ENCODE measurements at places on chromosomes 5 and 9.

DNA sequence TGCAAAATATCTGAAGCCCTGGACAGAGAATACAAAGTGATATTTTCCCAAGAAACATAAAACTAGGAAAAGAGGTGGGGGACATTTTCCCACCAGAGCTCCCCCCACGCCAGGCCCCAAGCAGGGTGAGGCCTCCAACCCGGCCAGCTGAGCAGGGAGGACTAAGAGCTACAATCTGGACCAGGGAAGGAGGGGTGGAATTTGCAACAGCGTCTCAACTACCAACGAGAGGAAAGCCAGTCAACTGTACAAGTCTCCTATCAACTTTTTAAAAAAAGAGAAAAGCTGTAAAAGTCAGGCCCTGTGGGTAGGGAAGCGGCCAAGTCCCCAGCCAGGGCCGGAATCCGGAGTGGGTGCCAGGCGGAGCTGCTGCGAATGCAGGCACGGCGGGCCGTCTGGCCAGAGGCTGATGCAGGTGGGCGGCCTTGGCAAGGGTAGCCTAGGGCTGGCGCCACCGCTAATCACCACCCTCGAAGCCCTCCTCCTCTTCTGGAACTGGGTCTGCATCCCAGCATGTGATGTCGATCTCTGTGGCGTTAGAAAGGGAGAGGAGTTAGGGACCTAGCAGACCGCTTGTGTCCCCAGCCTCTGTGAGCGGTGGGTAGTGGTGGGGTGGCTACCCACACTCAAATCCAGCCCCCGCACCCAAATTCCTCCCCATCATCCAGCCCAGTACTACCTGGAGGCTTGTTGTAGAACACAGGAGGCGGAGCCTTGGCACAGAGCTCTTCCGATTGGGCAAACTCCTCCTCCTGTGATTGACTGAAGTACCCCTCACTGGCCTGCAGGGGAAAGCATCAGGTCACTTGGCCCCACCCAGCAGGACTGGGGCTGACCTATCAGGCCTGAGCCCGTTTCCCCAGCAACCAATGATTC lies 10.6 kb downstream of the PRR7 start:
- DNase-seq = peak; percentile 82

GRCh38 chr9:38017149-38017884 lies 51.7 kb downstream of the SHB start:
- DNase-seq = peak; percentile 68

GRCh38 chr9:109555215-109555614 lies 57.1 kb upstream of the PTPN3 start:
- DNase-seq = no peak

GRCh38 chr5:125005266-125005665 lies 258.8 kb upstream of the ZNF608 start:
- no peak for DNase-seq

GRCh38 chr5:150562832-150563231 lies 54.9 kb downstream of the NDST1 start:
- DNase-seq = no peak

- DNase-seq = no peak
These were observed 21.8 kb upstream of the FKTN start for GRCh38 chr9:105535920-105536668.

DNA sequence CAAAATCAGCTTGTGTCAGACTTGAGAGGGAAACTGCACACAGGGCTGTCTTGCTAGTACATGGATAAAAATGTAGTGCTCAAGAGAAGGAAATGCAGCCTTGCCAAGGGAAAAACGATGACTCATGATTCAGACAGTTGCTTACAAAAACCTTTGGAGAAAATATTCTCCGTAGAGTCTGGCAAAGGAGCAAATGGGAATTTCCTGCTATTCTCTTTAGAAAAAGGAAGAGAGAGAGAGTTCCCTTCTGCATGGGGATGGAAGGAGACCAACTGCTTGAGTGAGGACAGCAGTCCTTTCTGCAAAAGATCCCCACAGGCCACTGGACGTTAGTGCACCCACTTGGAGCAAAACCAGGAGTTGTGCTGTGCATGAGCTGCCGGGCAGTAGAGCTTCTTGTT lies 7.6 kb downstream of the IFNB1 start:
- DNase-seq = peak; percentile 56

DNA sequence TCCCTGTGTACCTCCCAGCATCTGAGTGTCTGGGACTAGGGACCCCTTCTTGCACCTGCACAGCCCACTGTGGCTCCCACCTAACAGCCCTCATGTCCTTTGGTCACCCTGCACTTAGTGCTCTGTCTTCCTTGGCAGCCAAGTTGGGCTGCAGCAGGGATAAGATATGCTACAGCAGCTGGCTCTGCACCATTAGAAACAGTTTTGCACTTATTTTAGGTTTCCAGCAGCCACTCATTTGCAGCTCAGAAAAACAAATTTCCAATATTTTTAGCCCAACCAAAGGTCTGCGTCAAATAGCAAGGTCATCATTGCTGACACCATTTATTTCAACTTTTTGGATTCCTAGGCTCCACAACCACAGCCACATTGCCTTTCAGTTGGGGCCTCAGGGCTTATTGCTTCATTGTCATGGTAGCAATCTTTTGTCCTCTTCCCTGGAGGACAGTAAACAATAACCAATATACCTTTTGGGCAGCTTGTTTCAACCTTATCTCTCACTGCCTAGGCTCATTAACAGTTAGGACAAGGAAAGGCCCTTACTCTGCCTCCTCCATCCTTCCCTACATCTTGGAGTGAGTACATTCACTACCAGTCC lies 263.9 kb downstream of the COX7C start:
- DNase-seq = no peak

- no peak for DNase-seq
These were observed 201.0 kb downstream of the TRIM32 start for GRCh38 chr9:116888066-116888465.

DNA sequence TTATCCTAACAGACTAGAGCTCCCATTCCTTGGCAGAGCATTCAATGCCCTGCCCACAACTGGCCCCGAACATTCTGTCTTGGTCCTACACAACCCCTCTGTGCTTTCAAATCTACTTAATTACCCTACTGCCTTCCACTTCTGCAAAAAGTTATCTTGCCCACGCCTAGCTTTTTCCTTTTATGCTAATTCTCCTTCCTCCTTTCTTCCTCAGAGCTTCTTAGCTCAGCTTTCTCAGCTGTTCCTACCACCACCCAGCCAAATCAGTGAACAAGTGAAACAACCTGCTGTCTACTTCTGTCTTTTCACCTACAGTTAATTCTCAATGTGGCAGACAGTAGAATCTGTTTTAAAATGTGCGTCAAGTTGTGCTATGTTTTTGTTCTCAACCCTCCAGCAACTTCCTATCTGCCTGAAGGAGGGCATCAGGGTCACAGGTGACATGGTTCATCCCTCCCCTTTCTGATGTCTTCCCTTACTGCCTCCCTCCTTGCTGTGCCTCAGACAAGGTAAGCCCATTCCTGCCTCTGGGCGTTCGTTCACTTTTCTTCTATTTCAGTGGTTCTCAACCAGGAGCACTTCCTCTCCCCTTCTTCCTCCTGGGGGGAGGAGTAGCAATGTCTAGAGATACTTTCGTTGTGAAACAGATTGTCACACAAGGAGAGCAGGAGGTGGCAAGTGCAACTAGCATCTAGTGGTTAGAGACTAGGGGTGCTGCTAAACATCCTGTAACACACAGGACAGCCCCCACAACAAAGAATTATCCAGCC lies 1.3 kb upstream of the REEP5 start:
- no peak for DNase-seq

DNA sequence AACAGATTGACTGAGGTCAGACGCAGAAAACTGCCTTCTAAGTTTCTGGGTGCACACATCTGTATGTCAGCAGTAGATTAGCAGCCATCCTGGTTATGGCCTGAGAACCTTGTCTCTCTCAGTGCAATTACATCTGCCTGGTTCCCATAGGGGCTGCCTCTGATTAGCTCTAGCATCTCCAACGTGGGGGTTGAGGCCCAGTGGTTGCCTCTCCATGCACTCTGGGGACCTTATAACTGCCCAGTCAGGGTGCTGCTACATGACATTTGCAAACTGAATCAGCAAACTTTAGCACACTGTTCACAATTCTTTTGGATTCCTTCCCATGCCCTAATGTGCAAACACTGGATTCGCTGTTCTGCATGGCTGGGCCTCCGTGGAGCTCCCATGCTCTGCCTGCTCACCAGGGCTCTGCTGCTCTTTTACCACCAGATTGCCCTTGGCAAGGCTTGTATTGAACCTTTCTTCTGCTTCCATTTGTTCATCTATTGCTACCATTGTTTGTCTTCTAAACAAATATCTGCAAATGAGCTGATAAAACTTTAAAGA lies 36.2 kb downstream of the SNX18 start:
- DNase-seq = no peak

DNA sequence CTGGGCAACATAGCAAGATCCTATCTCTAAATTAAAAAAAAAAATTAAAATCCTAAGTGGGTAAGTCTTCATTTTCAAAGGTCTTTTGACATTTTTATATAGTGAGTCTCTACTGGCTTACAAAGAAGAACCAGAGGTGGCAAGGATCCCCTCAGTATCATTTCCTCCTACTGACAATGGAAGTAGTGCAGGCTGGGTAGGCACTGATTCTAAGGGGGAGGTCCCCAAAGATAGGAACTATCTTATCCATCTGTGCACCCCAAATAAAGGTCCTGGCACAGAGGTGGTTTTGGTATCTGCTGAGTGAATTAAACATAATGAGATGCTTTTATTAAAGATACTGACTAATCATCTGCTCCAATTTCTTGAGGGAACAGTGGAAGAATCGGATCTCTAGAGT lies 4.2 kb downstream of the FAM193B start:
- DNase-seq = no peak

- no peak for DNase-seq
These were observed 36.9 kb downstream of the RANBP6 start for GRCh38 chr9:5978523-5978922.

GRCh38 chr9:134785325-134786108 lies 95.1 kb upstream of the FCN2 start:
- DNase-seq = peak; percentile 78

- DNase-seq = no peak
These were observed 92.8 kb upstream of the CCDC112 start for GRCh38 chr5:115389034-115389798.

- DNase-seq = no peak
These were observed 626.9 kb upstream of the PTGER4 start for GRCh38 chr5:40052808-40053207.

GRCh38 chr9:114050646-114051045 lies 27.5 kb downstream of the AMBP start:
- DNase-seq = no peak

GRCh38 chr9:134877541-134877940 lies 3.1 kb upstream of the FCN2 start:
- peak; percentile 28 for DNase-seq

DNA sequence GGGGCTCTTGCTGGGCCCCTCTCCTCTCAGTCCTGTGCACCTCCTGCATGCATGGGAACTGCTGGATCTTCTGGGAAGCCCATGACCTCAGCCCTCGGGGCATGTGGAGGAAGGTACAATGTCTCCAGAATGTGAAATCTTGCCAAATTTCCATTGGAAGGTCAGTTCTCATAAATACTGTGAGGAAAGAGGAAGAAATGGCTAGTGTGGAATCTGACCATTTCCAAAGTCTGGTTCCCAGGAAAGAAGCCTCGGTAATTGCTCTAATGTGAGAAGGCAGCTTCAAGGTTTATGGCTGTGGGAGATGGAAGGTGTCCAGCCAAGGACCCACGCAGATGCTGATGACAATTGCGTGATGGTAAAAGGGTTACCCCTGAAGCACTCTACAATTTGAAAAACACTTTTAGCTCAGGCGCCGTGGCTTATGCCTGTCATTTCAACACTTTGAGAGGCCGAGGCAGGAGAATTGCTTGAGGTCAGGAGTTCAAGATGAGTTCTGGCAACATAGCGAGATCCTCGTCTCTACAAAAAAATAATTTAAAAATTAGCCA lies 8.1 kb upstream of the IL17B start:
- DNase-seq = no peak

DNA sequence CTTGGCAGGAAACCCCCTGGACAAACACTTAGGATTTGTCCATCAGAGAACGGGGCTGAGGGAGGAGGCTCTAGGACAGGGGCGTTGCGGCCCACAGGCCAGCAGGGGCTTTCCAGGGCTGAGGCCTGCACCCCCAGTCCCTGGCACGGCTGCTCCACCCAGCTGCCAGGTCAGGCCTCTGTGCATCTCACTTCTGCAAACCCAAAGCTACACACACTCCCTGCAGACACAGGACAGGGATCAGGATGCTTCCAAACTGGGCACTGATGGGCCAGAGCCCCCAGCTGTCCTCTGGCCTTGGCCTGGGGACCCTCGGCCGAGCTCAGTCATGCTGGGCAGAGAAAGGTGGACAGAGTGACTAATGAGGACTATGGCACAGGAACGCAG lies 106.2 kb upstream of the SARDH start:
- no peak for DNase-seq

GRCh38 chr9:110006657-110007056 lies 201.3 kb downstream of the C9orf152 start:
- no peak for DNase-seq

- DNase-seq = no peak
These were observed 3.6 kb upstream of the SCGB3A2 start for GRCh38 chr5:147874910-147875367.

Measured in right forelimb (tissue), 1 donor.